ENCODE measurements at places on chromosomes 1 and 21. TPM values are rescaled to one million over a fixed set of nuclear protein-coding genes. Genes with fewer than 3 reads are reported as not detected.
A peak's percentile ranks its signal among the peaks of the same experiment; 100 is the strongest.

DNA sequence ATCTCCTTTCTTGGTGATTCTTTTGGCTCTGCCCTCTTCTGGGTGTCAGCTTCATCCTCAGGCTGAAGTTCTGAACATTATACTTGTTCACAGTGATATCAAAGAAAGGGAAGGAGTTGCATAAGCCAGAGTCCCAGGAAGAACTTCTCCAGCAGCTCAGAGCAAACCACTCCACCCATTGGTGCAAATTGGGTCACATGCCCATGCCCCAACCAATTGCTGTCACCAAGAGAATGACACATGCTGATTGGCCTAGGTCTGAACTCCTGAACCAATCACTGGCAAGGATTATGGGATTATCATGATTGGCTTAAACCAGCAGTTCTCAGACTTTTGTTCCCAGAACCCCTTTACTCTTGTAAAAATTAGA, 256.5 kb upstream of the TMEM51 start:
- no peak for DNase-seq

DNA sequence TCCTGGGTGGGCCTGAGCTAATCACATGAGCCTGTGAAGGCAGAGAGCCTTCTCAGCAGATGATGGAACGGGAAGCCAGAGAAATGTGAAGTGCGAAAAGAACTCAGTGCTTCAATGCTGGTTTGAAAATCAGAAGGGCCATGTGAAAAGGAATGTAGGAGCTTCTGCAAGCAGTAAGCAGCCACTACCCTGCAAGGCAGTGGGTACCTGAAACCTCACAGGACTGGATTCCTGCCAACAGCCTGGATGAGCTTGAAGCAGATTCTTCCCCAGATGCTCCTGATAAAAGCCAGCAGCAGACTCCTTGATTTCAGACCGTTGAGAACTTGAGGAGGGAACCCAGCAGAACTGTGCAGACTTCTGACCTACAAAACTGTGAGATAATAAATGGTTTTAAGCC, 158.6 kb downstream of the SYT2 start:
- DNase-seq, result peak; percentile 33

The C1orf53 gene
- 2.9 TPM for polyA plus RNA-seq

The LRRC39 gene
- 176 TPM for polyA plus RNA-seq

- no peak for DNase-seq
These were observed 561.4 kb downstream of the MATN1 start for GRCh38 chr1:30161953-30162352.

- no peak for DNase-seq
These were observed 57.9 kb downstream of the MIER1 start for GRCh38 chr1:66982561-66983260.

- peak; percentile 65 for DNase-seq
These were observed 68.9 kb downstream of the NRIP1 start for GRCh38 chr21:14995695-14996490.

GRCh38 chr1:200739702-200740570, 1.2 kb downstream of the CAMSAP2 start:
- DNase-seq, result peak; percentile 58

GRCh38 chr1:159214149-159214760, 9.6 kb downstream of the ACKR1 start:
- peak; percentile 32 for DNase-seq

GRCh38 chr1:218823291-218823900, 350.3 kb upstream of the LYPLAL1 start:
- DNase-seq, result no peak

- peak; percentile 18 for DNase-seq
These were observed 9.7 kb downstream of the MACF1 start for GRCh38 chr1:39214021-39214713.

DNA sequence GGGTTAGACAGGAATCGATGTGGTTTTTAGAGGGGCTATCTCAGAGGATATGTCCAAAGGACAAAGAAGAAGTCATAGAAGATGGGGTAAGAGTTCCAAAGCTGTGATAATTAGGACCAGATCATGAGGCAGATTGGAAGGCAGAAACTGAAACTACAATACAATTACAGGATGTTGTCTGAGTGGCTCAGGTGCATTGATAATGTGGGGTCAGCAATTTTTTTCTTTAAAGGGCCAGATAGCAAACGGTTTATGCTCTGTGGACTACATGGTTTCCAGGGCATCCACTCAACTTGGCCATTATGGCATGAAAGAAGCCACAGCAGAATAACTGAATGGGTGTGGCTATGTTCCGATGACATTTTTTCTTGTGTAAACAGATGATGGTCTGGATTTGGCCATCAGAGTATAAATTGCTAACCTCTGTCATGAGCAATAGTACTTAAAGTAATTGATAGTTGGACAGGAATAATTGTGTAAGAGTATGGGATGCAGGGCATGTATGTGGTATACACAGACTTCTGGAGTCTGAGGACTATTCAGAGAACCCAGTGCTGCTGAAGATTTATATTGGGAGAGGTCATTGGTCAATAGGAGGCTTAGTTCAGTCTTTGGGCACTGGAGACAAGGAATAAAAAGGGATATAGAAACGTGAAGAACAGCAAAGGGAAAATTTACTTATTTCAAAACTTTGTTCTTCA, 198.4 kb upstream of the ADGRL4 start:
- no peak for DNase-seq

The CHODL gene
- 111 TPM for polyA plus RNA-seq

Data from muscle of leg (tissue), 16 donors.